ENCODE measurements at places on chromosomes 1 and 21.

GRCh38 chr1:16926491-16927073 lies 4.9 kb downstream of the CROCC start:
- DNase-seq, result peak; percentile 80

DNA sequence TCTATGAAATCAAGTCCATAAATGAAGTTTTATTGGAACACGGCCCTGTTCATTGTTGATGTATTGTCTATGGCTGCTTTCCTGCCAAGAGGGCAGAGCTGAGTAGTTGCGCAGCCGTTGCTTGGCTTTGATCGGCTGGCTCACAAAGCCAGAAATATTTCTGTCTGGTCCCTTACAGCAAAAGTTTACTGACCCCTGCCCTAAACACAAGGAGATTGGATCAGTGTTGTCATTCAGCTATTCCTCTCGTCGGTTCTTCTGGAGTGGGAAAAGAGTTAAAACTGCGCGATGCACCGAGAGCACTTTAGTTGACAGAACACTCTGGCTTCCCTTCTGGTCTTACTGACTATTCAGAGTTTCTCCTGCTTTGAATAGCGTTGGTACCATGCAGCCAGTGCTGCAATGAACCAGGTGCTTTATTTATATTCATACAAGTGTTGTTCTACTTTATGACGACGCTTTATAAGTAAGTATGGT lies 868 bp downstream of the ZBTB40 start:
- DNase-seq, result peak; percentile 77

GRCh38 chr1:8930116-8930515 lies 15.6 kb upstream of the CA6 start:
- DNase-seq, result no peak

GRCh38 chr1:19068639-19069276 lies 112.3 kb upstream of the IFFO2 start:
- no peak for DNase-seq

Data from NCI-H2081 (cell line).